Stimulated activated CD8-positive, alpha-beta memory T cell treated with anti-CD3 and anti-CD28 coated beads, Interleukin-4, amount 100 ng/mL, for 4 hours (primary cell): ENCODE measurements at places on chromosomes 7 and 10.

DNA sequence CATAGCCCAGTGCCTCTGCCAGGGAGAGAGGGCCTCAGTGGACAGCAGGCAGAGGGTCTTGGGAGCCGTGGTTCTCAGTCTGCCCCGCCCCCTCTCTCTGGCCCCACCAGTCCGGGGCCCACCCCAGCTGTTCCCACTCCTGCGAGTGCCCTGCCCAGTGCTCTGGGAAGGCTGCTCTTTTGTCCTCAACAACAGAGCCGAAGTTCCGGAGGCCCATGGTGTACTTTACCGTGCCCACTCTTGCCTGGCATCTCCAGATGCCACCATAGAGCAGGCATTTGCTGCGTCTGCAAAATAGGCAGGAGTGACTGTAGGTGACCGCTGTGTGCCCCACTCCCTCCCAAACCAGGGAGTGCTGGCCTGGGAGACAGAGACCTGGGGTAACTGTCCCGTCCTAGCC lies 29.3 kb upstream of the PCBD1 start:
- DNase-seq: no peak

DNA sequence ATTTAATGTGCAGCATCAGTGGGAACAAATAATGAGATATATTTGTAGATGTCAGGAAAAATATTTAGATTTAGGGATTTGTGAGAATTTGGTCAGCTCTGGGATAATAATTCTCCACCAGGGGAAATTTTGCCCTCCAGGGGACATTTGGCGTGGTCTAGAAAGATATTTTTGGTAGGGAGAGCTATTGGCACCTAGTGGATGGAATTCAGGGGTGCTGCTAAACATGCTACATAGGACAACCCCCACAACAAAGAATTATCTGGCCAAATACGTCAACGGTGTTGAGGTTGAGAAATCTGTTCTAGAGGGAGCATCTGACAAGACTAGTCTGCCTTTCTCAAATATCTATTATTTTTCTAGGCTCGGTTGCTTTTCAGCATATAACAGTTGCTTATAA lies 2.1 kb downstream of the ADK start:
- DNase-seq: no peak

DNA sequence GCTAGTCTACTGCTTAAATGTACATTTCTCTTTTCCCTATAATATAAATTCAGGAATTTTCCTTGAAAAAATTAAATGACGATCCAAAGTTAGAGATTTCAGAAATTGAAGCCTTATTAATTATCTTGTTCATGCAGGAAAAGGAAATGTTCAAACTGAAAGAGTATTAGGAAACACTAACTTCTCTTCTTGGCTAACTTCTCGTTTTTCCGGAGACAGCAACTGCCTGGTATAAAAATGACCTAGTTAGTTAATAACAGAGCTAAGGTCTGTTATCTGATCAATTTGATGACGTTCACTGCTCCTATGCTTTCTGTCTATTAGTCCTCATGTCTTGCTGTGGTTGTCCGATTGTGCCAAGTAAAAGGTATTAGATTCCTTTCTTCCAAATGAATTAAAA lies 212.5 kb downstream of the DGKB start:
- DNase-seq: no peak

GRCh38 chr7:27173956-27174873 lies at the start of gene HOXA10:
HOXA10 (minus strand) TSS chr7:27174320; CDS start chr7:27174306, 14 bp downstream.
- DNase-seq: no peak

DNA sequence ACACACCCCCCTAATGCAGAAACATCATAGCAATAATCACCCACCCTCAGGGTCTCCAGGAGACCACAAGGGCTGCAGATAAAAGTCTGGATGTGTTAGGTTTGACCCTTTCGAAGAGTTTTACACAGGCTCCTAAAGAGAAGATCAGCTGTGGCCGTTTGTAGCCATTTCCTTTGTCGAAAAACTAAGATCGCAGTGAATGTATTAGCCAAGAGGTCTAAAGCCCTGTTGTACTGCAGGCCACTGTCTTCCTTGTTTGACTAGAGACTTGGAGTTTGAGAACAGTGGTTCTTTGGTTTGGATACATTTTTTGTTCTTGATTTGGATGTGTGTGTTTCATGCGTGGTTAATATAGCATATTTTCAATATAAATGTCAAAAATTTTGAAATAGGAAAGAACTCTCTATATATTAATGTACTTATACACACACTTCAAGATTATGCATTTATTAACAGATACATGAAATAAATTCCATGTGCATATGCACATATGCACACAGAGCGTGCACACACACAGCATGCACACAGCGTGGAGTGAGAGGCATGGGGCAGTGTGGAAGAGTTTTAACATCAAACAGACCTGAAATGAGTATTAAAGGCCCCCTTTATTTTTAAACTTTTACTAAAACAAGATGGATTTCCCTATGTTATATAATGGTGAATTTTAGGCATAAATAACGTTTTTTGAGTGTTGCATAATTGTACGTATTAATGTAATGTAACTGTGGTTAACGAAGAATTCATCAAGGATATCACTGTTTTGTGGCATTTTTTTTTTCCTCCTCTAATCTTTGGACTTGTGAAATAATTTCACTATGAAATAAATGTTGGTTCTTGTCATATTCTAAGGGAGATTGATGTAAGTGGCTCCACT lies 2.2 kb downstream of the IKZF1 start:
- no peak for DNase-seq

DNA sequence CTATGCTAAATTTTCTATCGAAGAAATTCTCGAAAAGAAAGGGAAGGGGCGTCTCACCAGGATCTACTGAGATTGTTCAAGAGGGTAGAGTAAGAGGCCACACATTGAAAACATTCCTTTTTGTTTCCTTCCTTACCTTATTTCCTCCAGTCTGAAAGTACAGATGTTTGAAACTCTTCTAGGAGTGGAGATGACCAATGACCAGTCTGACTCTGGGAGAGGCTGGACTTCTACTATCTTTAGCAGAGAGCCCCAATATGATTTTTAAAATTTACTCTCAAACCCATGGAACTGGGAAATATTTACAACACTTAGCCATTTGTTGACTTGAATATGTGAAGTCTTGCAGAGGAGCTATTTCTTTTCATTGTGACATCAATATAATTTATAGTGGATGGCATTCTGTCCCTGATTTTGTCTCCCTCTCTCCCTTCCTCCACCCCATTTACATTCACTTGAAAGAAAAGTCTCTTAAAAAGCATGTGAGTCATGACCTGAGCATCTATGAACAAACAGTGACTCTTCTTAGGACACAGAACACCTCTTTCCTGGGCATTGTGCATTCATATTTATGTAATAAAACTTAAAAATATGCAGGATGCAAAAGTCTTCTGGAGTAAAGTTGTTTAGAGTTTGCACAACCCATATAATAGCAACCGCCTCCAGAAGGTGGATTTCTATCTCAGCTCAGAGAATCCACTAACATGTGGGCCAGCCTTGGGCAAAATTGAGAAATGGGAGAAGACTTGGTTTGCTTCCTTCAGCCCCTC lies 31.2 kb upstream of the BMPER start:
- no peak for DNase-seq

GRCh38 chr7:135795846-135796570 lies 47.4 kb upstream of the FAM180A start:
- no peak for DNase-seq

DNA sequence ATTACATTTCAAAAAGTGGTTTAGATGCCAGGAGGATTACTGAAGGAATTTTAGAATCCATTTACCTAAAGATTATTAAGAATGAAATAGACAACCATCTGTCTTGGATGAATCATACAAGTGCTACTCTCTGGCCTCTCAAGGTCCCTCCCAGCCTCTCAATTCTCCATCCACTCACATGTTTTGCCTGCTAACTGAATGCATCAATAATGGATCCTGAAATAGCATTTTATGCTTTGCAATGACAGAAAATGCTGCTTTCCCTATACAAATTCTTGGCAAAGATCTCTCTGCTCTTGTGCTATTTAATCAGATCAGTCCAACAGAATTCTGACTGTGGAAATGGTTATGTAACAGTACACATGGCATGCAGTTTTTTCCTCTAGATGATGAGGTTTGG lies 68.1 kb downstream of the HBP1 start:
- no peak for DNase-seq

GRCh38 chr10:75569506-75569905 lies 138.1 kb downstream of the LRMDA start:
- no peak for DNase-seq

GRCh38 chr10:71398976-71399375 lies 2.3 kb downstream of the CDH23 start:
- no peak for DNase-seq

DNA sequence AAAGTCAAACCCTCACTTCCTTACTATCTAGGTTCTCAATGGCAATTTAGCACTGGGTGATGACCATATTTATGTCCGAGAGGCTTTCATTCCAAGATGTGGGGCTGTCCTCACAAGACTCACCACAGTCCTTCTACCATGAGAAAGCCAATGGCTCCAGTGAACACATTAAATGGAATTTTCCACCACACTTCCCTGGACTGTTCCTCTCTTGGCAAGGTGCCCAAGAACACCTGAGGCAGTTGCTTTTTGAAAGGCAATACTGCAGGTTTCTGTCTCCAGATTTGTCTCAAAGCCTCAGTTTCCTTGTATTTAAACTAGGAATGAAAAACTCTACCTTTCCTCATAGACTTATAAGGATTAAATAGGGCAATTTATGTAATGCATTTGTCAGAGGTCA lies 24.2 kb downstream of the AFAP1L2 start:
- DNase-seq: no peak

- no peak for DNase-seq
Observed at GRCh38 chr7:1539882-1540775, 9.6 kb downstream of the MAFK start.

DNA sequence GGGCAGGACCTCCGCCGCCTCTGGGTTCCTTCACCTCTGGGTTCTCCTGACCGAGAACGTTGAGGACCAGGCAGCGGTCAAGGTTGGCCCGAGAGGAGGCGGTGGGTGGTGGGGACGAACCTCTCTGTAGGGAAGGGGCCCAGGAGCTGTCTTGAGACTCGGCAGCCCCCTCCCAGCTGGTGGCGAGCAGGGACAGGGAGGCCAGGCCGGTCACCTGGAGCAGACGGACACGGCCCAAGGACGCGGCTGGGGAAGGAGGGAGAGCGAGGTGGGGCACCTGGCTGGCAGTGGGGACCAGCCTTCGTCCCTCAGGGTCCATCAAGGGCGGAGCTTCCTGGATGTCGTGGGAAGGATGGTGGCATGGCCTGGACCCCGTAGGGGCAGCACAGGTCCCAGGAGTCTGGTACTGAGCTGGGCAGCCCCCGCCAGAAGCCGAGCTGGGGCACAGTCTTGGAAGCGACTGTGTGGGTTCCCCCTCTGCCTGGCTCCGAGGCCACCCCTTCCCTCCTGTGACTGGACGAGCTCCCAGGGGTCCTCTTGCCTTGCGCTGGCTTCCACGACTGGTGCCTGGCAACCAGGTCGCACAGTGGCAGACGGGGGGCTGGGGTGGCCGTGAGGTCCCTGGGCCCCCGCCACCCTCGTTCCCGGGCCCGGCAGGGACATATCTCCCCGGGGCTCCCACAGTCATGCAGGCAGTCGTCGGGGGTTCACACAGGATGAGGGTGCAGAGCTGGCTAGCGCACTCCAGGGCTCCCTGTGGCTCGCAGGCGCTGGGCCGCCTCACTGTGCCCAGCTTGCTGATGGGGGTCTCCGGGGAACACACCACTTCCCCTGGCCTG lies 89.9 kb downstream of the DNAJB6 start:
- DNase-seq: no peak

- no peak for DNase-seq
Observed at GRCh38 chr7:30166841-30167235, 32.1 kb downstream of the MTURN start.

DNA sequence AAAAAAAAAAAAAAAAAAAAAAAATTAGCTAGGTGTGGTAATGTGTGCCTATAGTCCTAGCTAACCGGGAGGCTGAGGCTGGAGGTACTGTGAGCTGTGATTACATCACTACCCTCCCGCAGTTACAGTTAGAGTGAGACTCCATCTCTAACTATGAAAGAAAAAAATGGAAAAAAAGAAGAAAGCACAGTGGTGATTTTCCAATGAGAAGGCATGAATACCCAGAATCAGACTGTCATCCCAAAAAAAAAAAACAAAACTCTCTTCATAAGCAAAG lies 269.9 kb upstream of the MKLN1 start:
- no peak for DNase-seq

DNA sequence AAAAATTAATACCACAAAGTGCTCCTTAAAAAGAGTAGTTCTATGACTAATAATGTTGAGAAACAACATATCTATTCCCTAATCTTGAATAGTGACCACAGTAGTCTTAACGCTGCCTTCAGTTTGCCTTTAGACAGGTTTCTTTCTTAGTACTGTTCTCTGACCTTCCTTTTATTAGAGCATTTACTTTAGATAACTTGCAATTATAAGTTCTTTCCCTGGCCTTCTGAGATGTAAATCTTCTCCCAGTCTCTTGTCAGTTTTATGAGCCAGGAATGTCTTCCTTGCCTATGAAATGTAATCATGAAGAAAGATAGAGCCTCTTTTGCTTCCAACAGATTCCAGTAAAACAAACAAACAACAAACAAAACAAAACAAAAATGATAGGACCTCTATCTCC lies 1119.8 kb upstream of the LRRTM3 start:
- DNase-seq: no peak

GRCh38 chr7:139937715-139938114 lies 108.7 kb downstream of the TBXAS1 start:
- no peak for DNase-seq

GRCh38 chr10:72511459-72511858 lies 114.4 kb downstream of the MICU1 start:
- no peak for DNase-seq

DNA sequence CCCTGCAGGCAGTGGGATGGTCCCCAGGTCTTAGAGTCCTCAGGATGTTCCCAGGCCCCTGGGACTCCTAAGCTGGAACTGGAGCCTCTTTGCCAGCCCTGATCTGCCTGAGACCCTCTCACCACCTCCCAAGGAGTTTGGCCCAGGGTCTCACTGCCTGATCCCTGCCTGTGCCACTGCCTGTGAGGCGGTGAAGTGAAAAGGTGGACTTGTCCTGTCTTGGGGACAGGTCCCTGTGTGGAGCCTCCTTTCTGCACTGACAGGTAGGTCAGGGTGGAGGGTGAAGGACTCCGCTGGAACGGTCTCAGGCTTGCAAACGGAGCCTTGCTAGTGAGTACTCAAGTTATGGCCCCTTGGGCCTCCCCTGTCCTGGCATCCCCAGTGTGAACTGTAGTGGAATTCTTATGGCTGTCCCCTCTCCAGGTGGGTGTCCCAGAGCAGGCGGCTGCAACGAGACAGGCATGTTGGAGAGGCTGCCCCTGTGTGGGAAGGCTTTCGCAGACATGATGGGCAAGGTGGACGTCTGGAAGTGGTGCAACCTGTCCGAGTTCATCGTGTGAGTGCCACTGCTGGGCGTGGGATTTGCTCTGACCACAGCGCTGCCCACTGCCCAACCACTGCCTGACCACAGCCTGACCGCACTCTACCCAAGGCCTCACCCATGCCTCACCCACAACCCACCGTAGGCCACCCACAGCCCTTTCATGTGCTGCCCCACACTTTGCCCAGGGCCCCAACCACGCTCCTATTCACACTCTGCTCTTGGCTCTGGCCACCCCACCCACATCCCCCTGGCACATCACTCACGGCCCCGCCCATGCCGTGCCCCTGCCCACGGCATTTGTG lies 19.5 kb downstream of the RAMP3 start:
- no peak for DNase-seq
